ENCODE measurements at places on chromosomes 7 and 10.

GRCh38 chr7:44189286-44189992 lies at the start of gene GCK:
GCK (minus strand) TSS chr7:44189439; CDS start chr7:44188953, 486 bp downstream.
- DNase-seq = no peak

DNA sequence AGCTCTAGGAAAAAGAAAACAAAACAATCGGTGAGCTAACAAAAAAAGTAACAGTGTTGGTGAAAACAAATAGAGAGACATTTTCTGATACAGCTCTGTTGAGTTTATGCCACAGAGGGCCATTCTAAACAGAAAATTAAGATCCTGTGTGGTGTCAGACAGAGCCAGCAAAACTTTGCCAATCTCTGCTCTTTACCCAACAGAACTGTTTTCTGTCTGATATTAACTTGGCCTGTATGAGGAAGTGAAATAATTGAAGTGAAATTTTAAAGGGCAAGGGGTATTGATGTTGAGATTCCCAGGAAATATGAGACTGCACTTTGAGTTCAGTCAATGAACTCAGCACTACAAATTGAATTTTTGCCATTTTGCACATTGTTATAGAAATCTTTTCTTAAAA lies 101.0 kb downstream of the AOAH start:
- DNase-seq = no peak

- no peak for DNase-seq
These were observed 97.0 kb downstream of the LRMDA start for GRCh38 chr10:75528392-75528791.

DNA sequence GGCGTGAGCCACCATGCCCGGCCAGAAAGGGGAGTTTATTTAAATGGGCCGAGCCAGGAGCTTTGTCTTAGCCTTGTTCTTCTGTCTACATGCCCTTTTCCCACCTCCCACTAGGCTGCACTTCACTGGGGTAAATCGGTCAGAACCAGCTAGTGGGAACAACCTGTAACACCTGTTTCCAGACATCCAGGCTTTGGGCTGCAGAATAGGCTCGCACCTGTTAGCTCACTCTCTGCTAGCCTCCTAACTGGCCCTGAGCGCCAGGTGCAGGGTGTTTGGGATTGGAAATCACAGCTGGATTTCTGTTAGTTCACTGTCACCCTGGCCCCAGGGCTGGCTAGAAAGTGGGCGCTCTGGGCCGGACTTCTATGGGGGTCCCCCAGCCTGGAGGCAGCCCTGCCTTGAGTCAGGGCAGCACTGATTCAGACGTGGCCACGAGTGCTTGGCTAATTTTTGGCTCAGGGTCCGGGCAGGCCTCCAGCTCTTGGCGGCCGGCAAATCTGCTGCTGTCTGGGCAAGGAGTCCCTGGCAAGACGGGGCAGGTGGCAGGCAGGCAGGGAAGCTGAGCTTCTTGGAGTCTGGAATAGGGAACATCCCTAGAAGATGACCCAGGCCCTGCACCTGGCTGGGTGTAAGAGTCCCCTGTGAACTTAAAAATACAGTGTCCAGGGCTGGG lies 48.6 kb downstream of the GTF2IRD1 start:
- DNase-seq = no peak

GRCh38 chr7:1670894-1671593 lies 967 bp downstream of the ELFN1 start:
- DNase-seq = no peak

- DNase-seq = no peak
These were observed 80.2 kb downstream of the RBM20 start for GRCh38 chr10:110724116-110724921.

- no peak for DNase-seq
These were observed 6.3 kb upstream of the HGF start for GRCh38 chr7:81776161-81776560.

- no peak for DNase-seq
These were observed 23.3 kb upstream of the AGBL3 start for GRCh38 chr7:134963036-134963435.

GRCh38 chr10:124025660-124026588 lies 67.5 kb downstream of the CHST15 start:
- no peak for DNase-seq

GRCh38 chr7:80060218-80060806 lies 74.3 kb upstream of the GNAI1 start:
- DNase-seq = no peak

DNA sequence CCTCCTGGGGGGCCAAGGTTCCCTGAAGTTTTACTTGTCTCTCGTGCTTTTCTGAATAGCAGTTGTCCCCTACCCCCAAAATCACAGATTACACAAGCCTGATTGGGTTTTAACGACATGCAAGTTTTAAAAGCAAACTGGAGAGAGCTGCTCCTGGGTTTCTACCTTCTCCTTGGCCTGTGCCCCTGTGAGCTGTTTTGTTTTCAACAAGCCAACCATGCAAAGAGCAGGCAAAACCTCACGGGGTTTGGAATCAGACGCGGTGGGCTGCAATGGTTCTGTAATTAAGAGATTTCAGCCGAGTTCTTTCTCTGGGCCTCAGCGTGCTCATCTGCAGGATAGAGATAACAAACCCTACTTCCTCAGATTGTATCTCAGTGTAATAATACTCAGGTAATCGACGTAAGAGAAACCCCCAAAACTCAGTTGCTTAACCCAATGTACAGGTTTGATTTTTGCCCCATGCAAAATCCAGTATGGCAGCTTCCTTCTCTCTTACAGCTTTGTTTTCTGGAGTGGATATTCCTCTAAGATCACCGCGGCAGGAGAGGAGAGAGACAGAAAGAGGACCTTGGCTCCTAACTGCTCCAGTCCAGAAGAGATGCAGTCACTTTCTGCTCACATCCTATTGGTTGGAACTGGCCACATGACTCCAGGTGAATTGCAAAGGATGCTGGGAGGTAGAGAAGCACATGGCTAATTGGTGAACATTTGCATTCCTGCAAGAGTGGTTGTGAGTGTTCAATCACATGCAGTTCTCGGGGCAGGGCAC lies 42.0 kb downstream of the MYL10 start:
- DNase-seq = no peak

- no peak for DNase-seq
These were observed 1.6 kb downstream of the AVPI1 start for GRCh38 chr10:97685395-97685958.

DNA sequence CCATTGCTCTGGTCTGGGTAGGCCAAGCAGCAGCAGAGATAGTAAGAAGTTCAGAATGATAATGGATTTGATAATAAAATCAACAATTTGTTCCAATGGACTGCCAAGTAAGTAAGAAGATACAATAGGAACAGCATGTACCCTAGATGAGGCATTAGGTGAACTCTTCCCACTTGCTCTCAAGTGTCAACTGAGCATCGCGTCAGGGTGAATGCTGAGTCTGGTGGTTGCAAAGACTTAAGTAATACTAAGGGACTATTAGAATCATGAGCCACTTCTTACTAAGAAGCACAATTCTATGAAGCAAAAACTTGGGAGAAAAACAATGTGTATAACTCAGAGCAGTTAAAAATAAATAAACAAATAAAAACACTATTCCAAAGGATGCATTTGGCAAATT lies 54.5 kb downstream of the LRRN3 start:
- DNase-seq = no peak

DNA sequence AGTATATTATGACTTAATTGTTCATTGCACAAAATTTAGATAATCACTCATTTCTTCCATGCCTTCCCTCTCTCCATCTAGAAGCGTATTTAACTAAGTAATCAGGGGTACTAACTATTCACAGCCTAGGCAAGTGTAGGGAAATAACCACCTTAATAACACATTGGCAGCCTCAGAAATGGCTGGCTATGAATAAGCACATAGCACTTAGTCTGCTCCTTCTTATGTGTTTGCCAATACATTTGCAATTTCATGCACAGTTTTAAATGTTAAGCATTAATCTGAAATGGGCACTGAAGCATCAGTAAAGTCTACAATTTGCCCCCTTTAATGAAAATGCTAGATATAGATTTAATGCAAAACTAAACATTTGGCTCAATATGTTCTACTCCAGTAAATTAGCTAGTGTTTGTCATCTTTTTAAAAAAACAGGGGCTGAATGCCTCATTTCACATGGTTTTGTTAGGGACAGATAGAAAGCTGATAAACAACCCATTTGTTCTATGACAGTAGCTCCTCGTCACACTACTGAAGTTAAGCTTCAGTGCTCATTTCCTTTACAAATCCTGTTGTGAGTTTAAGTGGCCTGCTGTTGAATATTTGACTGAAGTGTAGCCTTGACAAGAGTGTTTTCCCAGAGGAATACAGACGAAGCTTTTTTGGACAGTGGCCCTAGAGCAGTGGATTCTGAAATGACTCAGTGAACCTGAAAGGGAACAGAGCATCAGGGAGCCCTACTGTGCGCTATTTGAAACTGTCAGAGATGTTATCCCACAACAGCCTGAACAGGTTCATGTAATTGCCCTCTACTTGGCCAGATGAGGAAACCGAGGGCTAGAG lies 30.5 kb downstream of the HHEX start:
- no peak for DNase-seq

- no peak for DNase-seq
These were observed 276.1 kb downstream of the GLRX3 start for GRCh38 chr10:130412317-130412716.

DNA sequence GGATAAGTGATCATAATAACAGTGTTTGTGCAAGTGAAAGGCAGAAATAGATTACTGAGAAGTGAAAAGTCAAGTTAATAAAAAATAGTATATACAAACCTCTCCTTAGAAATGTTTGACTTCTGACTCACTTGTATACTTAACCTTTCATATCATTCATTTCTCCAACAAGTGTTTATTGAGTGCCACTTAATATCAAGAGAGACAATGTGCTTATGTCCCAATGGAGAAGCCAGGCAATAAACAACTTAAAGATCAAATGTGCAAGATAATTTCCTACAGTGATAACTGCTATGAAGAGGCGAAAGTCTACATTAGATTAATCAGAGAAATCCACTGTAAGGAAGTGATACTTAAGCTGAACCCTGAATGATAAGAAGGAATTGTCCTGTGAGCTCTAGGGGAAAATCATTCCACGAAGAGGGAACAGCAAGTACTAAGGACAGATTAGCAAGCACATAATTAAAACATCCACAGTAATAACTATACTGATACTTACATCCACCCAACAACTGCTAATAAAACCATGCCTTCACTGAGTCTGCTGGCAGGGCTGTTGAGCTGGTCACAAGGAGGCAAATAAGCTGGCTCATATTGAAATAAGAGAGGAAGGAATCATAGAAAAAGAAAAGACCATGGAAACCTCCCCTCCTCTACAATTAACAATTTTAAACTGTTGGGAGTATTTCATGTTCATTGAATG lies 203.5 kb downstream of the CTNNA3 start:
- no peak for DNase-seq

GRCh38 chr7:95690367-95690947 lies 81.9 kb upstream of the DYNC1I1 start:
- DNase-seq = no peak

GRCh38 chr10:44300666-44301649 lies 83.9 kb downstream of the CXCL12 start:
- DNase-seq = no peak
